Astrocyte of the cerebellum (primary cell): ENCODE measurements at places on chromosomes 3 and 15.

DNA sequence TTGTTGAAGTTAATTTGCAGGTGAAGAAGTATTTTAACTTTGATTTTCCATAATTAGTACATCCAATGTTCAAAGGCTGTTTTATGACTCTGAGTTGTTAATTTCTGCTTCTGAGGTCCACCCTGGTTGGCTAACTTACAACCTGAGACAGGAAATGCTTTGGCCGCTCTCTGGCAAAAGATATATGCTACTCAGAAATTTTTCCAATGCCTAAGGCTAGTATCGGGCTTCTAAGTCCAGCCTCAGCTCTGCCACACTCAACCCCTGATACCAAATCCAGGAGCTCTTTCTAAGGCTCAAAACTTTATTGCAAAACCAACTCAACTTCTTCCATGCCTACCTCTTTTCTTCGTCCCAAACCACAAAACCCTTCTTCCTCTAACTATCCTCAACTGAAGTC lies 192.9 kb downstream of the NEK10 start:
- no peak for DNase-seq

DNA sequence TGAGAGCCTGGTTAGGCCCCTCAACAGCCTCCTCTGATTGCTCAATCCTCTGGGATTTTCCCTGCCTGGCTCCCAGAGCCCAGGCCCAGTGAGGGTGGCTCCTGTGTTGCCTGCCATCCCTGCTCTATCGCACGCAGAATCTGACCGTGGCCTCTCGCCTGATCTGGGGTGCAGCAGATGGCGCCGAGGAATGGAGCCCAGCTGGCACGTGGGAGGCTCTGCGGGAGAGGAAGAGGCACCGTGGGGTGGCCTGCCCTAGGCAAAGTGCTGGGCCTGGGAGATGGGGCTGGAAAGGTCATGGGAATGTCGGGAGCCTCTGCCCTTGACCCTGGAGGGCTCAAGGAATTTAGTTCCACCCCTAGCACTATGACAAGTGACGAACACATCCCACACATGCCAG lies 10.3 kb downstream of the SV2B start:
- no peak for DNase-seq

DNA sequence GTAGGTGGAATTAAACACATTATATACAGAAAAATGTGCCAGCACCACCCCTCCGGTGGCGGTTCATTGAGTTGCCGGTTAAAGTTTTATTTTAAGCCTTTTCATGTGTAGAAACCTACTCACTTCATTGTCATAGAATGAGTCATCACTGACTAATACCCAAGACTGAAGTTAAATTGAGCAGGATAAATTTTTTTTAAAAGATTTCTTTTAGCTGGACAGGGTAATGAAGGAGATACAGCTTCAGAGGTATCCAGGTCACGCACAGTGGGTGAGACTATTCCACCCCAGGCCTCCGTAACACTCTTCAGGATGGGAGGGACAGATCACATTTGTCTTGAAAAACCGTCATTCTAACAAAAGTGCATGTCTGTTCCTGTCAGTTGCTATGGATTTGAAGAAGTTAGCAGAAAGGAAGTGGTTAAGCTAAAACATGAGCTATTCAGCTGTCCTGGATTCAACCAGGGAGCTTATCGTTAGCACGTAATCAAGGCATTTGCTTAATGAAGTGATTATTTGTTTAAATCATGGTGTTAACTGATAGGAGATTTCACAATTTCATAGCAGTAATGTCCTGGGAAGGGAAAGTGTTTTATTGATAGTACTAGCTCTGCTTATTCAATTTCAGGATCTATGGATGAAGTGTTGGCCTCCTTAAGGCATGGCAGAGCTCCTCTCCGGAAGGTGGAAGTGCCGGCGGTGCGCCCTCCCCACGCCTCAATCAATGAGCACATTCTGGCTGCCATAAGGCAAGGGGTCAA lies 23.4 kb downstream of the WHAMM start:
- DNase-seq, result peak; percentile 79

GRCh38 chr3:152076148-152076547 lies 192.6 kb upstream of the MBNL1 start:
- DNase-seq, result no peak

GRCh38 chr3:100891827-100892226 lies 101.4 kb downstream of the ABI3BP start:
- DNase-seq, result no peak

- DNase-seq, result no peak
Observed at GRCh38 chr3:187242900-187243299, 45.6 kb downstream of the RTP1 start.

DNA sequence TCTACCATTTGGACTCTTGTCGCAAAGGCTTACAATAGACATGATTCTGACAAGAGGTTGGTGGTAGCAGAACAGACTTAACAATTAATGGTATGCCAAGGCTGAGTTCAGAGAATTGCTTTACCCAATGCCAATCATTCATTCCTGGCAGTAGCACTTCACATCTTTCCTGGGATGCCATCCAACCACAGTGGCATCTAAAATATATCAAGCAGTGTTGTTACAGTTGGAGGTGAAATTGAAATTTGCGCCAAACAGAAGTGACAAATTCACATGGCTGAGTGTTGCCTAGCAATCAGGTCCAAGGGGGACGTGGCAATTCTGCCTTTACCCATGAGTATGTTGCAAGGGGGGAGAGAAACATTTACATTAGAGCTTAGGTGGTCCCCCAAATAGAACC lies 21.0 kb upstream of the DPH6 start:
- DNase-seq, result no peak

GRCh38 chr3:48140336-48140757 lies 47.9 kb downstream of the CDC25A start:
- no peak for DNase-seq

DNA sequence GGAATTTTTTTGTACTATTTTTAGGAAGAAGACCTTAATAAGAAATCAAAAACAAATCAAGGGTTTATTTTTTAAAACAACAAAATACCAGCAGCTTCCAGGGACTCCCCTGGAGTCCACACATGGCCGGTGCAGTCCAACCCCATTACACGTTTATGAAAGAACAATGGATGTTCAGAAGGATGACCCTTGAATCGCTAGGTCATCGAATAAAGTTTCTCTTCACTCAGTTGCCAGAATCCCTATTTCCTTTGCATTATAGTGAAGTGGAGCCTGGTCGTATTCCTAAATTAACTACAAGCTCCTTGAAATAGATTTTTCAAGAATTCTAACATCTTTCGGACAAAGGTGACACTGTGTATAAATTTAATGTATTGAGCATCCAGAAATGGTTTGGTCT lies 95.1 kb downstream of the BDH1 start:
- no peak for DNase-seq

GRCh38 chr15:73052653-73053397 lies 562 bp downstream of the NEO1 start:
- DNase-seq, result peak; percentile 27
